Pons (tissue), 1 donor: ENCODE measurements at places on chromosomes 3 and 15.
A peak's percentile ranks its signal among the peaks of the same experiment; 100 is the strongest.

GRCh38 chr3:181384970-181385369, 326.8 kb upstream of the SOX2 start:
- no peak for DNase-seq

DNA sequence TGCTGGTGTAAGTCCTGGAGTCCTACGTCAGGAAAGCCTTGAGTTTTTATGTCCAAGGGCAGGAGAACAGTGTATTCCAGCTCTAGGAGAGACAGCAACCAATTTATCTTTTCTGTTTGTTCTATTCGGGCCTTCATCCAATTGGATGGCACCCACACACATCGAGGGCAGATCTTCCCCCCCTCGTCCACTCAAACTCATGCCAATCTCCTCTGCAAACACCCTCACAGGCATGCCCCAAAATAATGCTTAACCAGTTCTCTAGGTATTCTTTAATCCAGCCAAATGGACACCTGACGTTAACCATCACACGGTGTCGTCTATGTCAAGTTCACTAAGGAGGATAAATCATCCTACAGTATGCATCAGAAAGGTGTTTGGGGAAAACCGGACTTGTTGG, 102.5 kb upstream of the TRPM1 start:
- DNase-seq = no peak

GRCh38 chr15:74235962-74236361, at the start of gene CCDC33:
CCDC33 (plus strand) TSS chr15:74236326; CDS start chr15:74236720, 394 bp downstream.
- no peak for DNase-seq

- DNase-seq = no peak
These were observed 216.2 kb downstream of the ABHD5 start for GRCh38 chr3:43906849-43907507.

GRCh38 chr3:162978136-162978535, 1481.5 kb downstream of the OTOL1 start:
- DNase-seq = no peak

DNA sequence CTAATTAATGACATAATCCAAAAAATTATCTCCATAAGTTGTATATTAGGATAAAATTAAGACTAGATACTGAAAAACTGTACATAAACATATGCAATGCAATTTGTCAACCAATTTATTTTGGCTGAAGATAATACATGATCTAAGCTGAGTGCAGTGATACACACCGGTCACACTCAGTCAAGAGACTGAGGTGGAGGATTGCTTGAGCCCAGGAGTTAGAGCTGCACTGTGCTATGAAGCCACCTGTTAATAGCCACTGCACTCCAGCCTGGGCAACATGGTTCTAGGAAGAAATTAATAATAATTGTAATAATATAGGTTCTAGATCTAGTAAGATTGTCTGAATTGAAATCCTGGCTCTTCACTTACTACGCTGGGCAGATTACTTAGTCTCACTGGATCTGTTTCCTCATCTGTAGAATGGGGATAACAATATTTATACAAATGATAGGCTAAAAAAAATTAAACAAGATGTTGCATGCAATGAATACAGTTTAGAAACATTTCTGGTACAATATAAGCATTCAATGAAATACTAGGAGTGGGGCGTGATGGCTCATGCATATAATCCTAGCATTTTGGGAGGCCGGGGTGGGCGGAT, 15.8 kb downstream of the SLC4A7 start:
- no peak for DNase-seq

DNA sequence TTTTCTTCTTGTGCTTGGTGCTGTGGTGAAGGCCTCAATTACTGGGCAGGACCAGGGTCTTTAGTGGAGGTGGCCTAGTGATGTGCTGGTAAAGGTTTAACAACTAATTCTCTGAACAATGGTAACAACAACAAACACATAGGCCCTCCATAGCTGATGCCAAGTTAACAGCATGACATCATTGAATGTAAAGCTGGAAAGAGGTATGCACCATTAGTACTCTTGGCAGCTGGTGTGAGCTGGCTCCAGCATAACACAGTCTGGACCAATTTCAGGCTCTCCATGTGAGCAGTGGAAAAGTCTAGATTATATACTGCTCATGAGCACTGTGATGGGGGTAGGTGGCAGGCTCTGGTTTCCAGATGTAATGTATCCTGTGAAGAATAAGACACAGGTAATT, 61.8 kb downstream of the SLC7A14 start:
- DNase-seq = no peak

- no peak for DNase-seq
These were observed 1417.0 kb upstream of the ALCAM start for GRCh38 chr3:103949693-103950092.

DNA sequence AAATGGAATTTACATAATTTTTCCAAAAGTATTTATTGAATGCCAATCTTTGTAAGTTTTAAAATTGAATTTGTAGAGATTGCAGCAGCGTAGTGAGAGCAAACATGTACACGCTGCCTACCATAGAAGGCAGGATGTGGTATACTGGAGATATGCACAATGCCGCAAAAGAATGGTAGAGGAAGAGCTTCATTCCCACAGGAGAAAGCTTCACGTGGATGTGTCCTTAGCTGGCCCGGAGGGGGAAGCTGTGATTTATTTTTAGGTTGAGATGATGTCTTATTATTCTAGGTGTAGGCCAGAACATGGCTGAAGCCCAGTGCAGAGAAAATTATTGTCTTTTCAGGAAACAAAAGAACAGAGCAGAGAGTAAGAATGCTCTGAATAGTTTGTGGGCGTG, 743.3 kb upstream of the BCHE start:
- DNase-seq = no peak

DNA sequence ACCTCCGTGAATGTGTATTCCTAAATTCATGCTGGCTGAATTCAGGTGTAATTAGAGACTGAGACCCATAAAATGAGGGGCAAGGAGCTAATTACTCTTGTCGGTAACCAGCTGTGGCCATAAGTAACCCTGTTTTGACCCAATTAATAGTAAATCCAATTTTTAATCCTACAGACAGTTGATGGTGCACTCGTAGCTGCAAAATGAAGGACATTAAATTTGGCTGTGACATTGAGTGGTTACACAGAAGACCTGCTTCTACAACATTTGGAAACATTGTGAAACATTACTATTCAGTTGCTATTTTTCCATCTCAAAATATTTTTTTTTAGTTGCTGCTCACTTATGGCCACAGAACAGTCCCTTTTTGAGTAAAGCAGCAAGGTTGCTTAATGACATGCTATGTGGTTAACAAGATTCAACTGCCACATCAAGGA, 33.0 kb downstream of the MBNL1 start:
- no peak for DNase-seq

DNA sequence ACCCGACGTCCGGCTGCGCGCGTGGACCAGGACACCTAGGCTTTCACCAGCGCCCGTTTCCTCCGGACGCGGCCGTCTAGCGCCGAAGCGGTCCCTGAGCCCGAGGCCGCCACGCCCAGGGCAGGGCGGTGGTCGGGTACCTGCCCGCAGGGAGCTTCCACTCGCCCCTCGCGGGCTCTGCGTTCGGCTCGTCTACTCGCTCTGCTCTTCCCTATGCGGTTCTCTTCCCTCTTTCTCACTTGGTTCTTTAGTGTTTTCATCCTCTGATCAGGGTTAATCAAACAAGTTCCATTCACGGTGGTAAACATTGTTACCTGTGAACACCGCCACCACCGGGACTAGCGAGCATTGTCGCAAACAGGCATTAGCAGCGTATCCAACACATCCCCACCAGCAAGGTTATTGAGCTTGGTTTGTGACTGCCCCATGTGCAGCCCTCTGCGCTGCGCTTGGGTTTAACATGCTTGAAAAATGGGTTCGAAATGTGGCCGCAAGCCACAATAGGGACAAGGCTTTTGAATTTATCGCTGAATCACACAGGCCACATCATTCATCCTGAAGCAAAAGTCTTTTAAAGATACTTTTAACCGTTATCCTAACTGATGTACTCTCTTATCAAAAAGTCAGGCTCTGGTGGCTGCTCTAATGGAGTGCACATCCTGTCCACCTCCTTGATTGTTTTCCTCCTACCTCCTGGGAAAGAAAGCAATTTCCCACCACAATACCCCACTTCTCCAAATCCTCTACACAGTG, 843 bp upstream of the CD47 start:
- no peak for DNase-seq

DNA sequence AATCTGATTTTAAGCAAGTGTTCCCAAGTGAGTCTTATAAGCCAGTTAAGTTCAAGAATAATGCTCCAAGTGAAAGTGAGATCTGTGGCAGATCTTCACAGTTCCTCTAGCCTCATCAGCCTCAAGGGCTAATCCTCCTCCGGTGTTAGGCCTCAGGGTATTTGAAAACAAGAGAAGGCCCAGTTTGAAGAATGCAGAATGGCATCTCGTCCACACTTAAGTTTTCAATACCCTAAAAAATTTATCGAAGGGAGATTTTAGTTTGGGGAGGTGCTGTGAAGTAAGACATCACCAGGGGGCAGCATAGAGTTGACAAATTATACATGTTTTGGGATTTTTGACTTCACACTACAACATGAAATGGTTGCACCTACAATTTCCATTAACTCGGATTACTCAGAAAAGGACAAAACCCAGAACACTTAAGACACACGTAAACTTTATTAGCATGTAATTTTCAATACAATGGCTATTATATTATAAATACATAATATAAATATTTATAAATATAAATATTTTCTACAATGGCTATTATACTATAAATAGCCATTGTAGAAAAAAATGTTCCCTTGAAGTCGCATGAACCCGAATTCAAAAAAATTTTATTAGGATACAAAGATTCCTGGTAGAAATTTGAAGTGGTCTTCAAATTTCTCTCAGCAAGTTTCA, 2.3 kb upstream of the TMEM266 start:
- DNase-seq = peak; percentile 48

DNA sequence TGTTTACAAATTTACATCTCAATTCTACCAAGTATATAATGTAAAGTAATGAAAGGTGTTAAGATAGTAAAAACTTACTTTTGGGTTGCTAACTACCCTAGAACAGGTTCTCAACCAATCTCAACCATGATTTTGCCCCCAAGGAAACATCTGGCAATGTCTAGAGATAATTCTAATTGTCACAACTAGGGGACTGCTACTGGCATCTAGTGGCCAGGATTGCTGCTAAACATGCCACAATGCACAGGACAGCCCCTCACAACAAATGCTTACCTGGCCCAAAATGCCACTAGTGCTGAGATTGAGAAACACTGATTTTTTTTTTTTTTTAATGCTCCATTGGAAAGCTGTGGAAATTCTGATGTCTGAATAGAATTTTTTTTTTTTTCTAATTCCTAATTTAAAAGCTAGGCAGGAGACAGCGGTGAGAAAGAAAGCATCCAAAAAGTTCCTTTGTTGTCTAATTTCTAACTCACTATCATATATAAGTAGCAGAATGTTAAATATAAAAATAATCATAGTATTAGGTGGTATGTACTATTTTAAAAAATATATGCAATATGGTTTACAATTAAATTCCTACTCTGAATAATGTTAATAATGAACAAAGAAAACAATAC, 81.5 kb downstream of the TJP1 start:
- DNase-seq = no peak

DNA sequence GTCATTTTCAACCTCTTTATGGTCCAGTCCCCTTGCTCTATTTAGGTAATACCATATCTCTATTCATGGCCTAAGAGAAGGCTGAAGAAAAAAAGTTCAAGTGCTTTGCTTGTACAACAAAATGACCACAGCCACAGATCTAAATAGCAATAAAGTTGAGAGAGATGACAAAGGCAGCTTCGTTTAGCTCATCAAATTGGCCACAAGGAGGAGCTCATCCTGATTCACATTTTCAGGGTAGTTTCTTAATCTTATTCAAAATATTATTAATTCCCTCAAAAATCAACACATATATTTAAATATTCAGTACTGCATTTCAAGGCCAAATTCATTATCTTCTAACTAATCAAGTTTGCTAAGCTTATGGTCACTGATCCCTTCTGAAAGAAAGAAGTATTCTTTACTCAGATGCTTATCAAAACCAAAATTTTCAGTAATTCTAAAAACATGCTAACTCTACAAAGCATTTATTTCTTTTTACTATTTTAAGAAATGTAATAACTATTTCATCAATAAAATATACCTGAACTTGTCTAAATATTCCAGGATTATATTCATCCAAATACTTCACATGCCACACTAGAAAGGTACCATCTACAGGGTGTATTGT, 85.5 kb downstream of the DMXL2 start:
- DNase-seq = peak; percentile 7

DNA sequence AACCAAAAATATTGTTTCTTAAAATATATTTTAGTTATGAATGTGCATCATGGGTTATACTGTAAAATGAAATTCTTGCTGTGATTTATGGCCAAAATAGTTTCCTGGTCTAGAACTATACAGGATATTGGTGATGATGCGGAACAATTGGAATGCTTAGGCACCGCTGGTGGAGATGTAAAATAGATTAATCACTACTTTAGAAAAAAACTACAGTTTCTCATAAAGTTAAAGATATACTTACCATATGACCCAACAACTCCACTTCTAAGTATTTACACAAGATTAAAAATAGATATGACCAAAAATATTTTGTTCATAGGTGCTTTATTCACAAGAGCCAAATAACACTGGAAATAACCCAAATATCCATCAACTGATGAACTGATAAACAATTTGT, 126.7 kb downstream of the TUSC7 start:
- no peak for DNase-seq

GRCh38 chr3:38128303-38128655, 8.6 kb downstream of the ACAA1 start:
- no peak for DNase-seq

GRCh38 chr3:102098130-102098885, 249.0 kb downstream of the NFKBIZ start:
- DNase-seq = no peak

- peak; percentile 71 for DNase-seq
These were observed 461 bp downstream of the SECISBP2L start for GRCh38 chr15:49045751-49046219.

GRCh38 chr3:97883736-97884135, 61.9 kb downstream of the CRYBG3 start:
- no peak for DNase-seq

- no peak for DNase-seq
These were observed 498.0 kb upstream of the PROK2 start for GRCh38 chr3:72282918-72283317.

DNA sequence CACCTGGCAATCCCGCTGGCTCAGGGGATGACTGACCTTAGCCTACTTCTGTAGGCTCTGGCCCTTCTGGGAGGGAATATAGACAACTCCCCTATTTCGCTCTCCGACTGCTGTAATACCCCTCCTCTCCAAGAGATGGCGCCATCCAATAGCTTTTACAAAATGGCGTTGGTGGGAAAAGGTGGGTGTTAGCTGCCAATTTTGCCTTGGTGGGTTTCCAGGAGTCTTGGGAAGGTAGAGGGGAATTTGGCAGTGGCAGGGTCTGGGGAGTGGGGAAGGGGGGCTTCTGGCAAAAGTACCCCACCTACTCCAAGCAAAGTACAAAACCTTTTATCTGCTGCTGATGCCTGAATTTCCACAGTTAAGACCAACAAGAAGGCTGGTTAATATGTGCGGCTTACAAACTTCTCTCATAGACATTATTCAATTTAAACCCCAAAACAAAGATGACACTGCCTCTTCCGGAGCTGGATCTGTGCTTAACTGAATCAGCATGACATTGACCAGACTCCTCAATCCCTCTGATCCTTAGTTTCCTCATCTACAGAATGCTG, 62.1 kb downstream of the RASGRF1 start:
- DNase-seq = peak; percentile 70

GRCh38 chr15:65304381-65305149, at the start of gene RNU5B-1:
RNU5B-1 (plus strand) TSS chr15:65304677.
- peak; percentile 98 for DNase-seq

- no peak for DNase-seq
These were observed 441.9 kb upstream of the MDFIC2 start for GRCh38 chr3:70754314-70754713.
